NCI-H1092 (cell line): ENCODE measurements at places on chromosomes 7 and 10.
A peak's percentile ranks its signal among the peaks of the same experiment; 100 is the strongest.

GRCh38 chr10:63114031-63114814 lies 18.9 kb upstream of the NRBF2 start:
- DNase-seq, result no peak

- DNase-seq, result no peak
These were observed 299.9 kb upstream of the LRRN3 start for GRCh38 chr7:110790992-110791391.

- DNase-seq, result no peak
These were observed 4.5 kb upstream of the HKDC1 start for GRCh38 chr10:69215405-69216171.

- DNase-seq, result no peak
These were observed 4.9 kb downstream of the SRRT start for GRCh38 chr7:100879685-100880261.

DNA sequence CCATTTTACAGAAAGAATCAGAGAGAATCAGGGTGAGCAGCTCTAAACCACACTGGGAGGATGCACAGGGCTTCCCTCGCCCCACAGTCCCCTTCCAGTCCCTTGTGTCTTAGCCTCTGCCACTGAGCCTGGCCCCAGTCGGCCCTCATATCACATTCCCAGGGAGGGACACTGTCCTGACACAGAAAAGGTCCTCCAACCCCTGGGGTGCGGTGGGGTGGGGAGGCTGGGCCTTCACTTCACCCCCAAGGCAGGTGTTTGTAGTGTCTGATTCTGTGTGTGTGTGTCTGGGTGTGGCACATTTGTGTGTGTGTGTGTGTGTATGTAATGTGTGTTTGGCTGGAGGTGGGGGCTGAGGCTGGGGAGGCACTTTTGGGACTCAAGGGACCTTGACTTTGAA lies 1.8 kb upstream of the KCP start:
- DNase-seq, result no peak

DNA sequence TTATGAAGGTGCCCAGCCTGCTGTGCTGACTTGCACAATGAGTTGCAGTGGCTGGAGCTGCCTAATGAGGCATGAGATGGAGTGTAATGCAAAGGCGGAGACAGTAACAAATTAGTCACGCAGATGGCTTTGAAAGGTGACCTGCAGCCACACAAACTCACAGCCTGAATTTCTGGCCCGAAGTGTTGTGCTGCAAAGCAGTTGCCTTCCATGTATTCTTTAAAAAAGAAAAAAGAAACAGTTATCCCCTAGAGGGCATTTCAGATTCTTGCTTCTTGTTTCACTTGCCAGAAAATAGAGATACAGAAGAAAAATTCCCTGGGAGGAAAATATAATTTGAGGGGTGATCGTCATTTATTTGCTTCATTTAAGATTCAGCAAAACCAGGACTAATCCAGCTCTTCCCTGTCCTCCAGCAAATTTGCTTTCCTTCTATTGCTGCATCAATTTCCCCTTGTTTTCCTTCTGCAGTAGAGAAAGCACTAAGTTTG lies 239.9 kb downstream of the ADRA2A start:
- no peak for DNase-seq

DNA sequence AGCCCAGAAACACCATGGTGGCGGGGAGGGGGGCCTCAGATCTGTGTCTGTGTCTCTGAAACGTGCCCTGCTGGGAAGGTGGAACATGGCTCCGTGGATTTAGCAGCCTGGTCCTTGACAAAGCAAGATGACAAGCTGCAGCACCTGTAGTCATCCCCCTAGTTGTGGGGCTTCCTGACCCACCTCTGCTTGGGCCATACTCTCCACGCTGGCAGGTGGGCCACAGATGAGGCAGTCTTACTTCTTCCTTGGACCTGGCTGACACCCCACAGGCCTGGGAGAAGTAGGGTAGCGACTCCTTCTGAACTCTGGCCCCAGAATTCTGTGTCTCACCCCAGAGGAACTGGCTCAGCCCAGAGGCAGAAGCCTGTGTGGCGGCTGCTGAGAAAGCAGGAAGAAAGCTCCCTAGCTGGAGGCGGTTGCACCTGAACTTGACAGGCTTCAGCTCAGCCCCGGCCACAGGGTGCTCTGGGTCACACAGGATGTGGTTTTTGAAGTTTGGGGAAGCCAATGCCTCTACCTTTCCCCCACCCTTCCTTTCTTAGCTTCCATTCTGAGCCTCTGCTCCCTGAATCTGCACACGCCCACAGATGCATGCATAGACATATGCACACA lies 113.9 kb downstream of the ABLIM1 start:
- no peak for DNase-seq

DNA sequence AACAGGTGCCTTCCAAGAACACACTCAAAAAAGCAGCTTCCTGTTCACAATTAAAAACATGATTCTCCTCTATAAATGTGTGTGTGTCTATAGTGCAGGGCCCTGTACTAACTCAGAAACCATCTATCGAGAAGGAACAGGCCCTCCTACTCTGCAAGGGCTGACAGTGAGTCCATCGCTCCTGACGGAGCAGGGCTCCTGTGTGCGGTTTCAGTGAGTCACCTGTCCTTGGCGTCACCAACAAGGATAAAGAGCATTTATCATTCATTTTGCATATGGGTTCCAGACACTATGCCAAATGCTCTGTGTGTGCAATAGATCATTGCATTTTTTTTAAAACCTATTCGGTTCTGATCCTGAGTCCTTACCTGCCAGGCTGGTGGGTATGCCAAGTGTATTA lies 63.7 kb downstream of the TACC2 start:
- DNase-seq, result no peak

- peak; percentile 8 for DNase-seq
These were observed 14.0 kb downstream of the LRGUK start for GRCh38 chr7:134140889-134141867.

DNA sequence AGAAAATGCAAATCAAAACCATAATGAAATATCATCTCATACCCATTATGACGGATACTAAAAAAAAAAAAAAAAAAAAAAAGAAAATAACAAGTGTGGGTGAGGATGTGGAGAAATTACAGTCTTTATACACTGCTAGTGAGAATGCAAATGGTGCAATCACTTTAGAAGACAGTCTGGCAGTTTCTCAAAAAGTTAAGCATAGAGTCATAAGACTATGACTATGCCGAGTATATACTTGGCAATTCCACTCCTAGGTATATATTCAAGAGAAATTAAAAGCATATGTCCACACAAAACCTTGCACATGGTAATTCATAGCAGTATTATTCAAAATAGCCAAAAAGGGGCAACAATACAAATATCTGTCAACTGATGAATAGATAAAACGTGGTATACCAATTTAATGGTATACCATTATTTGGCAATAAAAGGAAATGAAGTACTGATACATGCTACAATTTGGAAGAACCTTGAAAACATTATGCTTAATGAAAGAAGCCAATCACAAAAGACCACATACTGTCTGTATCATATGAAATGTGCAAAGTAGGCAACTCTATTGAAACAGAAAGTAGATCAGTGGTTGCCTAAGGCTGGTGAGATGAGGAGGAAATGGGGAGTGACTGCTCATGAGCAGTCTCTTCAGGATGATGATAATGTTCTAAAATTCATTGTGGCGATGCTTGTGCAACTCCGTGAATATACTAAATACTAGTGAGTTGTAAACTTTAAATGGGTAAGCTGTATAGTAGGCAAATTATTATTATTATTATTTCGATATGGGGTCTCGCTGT lies 90.1 kb upstream of the NANOS1 start:
- no peak for DNase-seq

DNA sequence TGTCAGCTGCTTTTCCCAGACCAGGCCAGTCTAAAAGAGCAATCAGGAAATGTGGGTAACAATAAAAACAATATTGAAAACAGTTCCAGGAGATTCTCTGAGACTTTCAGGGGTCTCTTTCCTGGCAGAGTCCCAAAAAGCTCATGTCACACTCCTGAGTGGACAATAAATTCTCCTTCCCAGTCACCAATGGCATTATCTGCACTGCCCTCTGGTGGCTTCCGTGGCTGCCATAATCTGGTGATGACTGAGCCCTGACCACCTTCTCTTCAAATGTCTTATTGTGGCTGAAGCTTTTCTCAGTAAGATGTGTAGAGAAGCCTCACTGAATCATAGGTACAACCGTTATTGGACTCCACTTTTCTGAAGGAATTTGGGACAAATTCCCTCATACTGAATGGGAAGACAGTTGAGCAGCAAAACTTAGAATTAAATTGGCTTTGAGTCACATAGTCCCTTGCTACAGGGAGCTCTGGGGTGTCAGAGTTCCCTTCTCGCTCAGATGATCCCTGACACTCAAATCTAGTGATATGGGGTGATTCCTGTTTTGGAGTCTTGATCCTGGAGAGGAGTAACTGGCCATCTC lies 24.4 kb upstream of the ASAH2 start:
- no peak for DNase-seq

GRCh38 chr7:47478926-47479711 lies 102.8 kb downstream of the TNS3 start:
- no peak for DNase-seq

DNA sequence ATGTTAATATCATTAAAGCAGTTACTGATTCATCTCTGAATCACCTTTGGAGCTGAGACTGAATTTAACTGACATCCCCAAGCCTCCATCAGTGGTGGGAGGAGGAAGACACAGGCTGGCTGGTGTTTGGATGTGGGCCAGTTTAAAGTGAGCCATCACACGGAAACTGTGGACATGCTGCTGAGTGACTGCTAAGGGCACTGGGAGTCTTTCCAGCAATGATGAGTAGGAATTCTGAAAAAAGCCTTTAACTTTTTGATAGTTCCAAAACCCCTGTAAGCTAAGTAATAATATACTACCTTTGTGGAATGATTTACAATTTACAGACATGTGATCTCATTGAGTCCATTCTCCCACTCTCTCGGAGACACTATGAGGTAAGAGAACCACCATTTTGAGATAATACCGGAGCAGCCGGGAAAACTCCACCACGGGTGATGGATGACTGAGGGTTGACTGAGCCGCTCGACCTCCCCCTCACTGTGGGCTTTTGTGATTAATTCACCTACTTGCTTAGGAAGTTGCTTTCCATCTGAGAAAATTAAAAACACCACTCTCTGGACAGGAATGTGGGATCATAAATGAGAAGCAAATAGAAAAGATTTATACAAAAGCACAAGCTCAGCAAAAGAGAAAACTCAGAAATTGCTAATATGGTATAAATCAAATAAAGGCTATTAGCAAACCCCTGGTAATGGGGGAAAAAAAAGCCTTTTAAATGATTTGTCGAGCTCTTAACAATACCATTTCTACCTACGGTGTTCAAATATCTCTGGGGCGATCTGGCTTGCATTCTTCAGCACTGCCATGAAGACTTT lies 194.8 kb downstream of the FANK1 start:
- DNase-seq, result no peak

- DNase-seq, result no peak
These were observed 364.8 kb downstream of the SFMBT2 start for GRCh38 chr10:7045891-7046599.

DNA sequence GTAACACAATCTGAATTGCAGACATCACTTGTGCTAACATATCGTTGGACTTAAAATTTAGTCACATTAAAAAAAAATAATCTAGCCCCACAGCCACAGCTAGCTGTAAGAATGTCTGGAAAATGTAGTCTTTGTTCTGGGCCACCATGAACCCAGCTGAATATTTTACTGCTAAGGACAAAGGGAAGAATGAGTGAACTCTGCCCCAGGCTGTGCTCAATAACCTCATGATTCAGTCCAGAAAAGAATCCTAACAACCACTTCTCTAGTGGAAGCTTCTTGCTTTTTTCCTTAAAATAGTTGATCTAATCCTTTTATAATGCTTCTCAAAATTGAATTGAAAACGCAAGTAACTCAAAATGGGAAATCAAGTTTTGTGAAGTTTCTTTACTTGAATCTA lies 25.6 kb upstream of the SOSTDC1 start:
- no peak for DNase-seq

GRCh38 chr7:48887500-48887899 lies 36.8 kb upstream of the CDC14C start:
- DNase-seq, result no peak

DNA sequence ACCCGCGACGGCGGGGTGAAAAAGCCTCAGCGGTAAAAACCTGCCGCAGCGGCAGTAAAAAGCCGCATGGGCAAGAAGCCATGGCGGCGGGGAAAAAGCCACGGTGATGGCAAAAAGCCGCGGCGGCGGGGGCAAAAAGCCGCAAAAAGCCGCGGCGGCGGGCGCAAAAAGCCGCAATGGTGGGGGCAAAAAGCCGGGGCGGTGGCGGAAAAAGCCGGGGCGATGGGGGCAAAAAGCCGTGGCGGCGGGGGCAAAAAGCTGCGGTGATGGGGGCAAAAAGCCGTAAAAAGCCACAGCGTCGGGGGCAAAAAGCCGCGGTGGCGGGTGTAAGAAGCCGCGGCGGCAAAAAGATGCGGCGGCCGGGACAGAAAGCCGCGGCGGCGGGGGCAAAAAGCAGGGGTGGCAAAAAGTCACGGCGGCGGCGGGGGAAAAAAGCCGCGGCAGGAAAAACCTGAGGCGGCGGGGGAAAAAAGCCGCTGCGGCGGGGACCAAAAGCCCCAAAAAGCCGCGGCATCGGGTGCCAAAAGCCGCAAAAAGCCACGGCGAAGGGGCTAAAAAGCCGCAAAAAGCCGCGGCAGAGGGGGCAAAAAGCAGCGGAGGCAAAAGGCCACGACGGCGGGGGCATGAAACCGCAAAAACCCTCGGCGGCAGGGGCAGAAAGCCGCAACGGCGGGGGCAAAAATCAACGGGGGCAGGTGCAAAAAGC lies 488.5 kb downstream of the ZNF33B start:
- no peak for DNase-seq

- no peak for DNase-seq
These were observed 84.0 kb downstream of the ELAPOR2 start for GRCh38 chr7:86975449-86975848.

GRCh38 chr10:4343091-4343490 lies 482.9 kb upstream of the AKR1E2 start:
- DNase-seq, result no peak

GRCh38 chr7:105880571-105881330 lies 4.4 kb upstream of the ATXN7L1 start:
- DNase-seq, result no peak

GRCh38 chr7:29806208-29806994 lies at the start of gene WIPF3:
WIPF3 (plus strand) TSS chr7:29806508; CDS start chr7:29834725, 28,217 bp downstream.
- DNase-seq, result no peak

GRCh38 chr10:103618575-103619423 lies 125.3 kb downstream of the NEURL1 start:
- no peak for DNase-seq

DNA sequence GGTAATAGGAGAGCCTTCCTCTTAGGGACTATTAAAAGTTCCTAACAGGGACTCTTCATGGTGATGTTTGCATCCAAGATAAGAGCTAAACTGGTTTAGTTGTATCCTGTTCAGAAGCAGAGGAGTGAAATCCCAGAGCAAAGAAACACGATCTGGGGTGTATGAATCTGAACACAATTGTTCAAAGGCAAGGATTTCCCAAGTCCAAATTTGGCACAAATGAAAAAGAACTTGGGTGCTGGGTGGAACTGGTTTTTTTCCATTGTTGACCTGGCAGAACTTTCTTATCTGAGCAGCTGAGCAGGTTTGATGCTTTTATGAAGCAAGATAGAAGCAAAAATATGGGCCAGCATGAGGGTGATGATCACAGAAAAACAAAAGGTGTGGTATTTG lies 6.0 kb downstream of the AGFG2 start:
- no peak for DNase-seq
